ENCODE measurements at places on chromosomes 1 and 21. TPM values are rescaled to one million over a fixed set of nuclear protein-coding genes. Genes with fewer than 3 reads are reported as not detected.
A peak's percentile ranks its signal among the peaks of the same experiment; 100 is the strongest.

Gene PLCH2
- 10.1 TPM for total RNA-seq

Gene RIPK4
- total RNA-seq = 0.49 TPM

Gene PSMD4
- total RNA-seq = 96.7 TPM

Gene MIER1
- total RNA-seq = 55.6 TPM

Gene PODN
- not detected for total RNA-seq

Gene PSRC1
- total RNA-seq = 2.1 TPM

Gene GRIK3
- total RNA-seq = not detected

Gene VPS72
- 63.9 TPM for total RNA-seq

Gene CYP2J2
- total RNA-seq = 1.4 TPM

Gene KCNJ6
- total RNA-seq = not detected

Gene GPR37L1
- not detected for total RNA-seq

Gene SUSD4
- total RNA-seq = 0.15 TPM

DNA sequence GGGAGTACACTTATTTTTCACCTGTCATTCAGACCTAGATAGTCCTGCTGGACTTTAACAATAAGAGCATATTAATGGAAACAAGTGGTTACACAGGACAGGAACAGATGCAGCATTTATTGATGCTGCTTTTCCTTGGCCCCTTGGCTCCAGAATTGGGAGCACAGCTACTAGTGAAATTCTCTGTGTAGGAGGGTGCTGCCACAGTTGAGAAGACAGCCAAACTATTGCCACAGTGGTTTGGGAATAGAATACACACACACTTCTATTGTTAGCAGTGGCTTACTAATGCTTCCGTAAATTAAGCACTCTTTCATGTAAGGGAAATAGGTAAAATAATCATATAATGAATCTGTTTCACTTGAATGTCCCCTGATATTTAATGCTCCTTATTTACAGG lies 105.3 kb upstream of the TENT5C start:
- no peaks in the 10 kb centered on the region for H3K4me1 ChIP-seq
- DNase-seq = no peak
- no peak overlapping the region for H3K27ac ChIP-seq
- no peaks in the 10 kb centered on the region for H3K36me3 ChIP-seq
- no peak overlapping the region for H3K4me3 ChIP-seq

DNA sequence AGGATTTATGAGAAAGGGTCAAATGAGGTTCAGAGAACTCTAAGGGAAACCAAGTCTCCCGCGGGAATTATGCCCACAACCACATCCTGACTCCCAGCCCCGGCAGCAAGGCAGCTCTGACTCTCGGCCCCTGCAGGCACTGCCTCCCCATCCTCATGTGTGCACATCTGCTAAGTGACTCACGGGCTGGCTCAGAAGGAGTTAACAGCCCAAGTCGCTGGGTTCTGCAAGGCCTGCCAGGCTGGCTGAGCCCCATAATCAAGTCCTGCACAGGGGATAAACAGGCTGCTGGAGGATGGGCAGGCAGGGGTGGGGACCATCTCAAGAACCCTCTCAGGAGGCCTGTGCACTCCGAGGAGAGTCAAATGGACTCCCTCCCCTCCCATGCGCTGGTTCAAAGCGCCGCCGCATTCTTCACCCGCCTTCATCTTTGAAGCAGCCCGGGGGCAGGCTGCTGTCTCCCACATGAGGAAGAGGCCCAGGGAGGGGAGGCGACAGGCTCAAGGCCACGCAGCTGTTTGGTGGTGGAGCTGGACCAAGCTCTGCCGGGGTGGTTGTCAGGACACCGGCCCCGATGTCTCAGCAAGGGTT lies 344.3 kb downstream of the MATN1 start:
- H3K4me1 ChIP-seq = no peaks in the 10 kb centered on the region
- no peaks in the 10 kb centered on the region for H3K27me3 ChIP-seq
- H3K4me3 ChIP-seq = no peak overlapping the region
- H3K36me3 ChIP-seq = no peaks in the 10 kb centered on the region
- no peak for DNase-seq

DNA sequence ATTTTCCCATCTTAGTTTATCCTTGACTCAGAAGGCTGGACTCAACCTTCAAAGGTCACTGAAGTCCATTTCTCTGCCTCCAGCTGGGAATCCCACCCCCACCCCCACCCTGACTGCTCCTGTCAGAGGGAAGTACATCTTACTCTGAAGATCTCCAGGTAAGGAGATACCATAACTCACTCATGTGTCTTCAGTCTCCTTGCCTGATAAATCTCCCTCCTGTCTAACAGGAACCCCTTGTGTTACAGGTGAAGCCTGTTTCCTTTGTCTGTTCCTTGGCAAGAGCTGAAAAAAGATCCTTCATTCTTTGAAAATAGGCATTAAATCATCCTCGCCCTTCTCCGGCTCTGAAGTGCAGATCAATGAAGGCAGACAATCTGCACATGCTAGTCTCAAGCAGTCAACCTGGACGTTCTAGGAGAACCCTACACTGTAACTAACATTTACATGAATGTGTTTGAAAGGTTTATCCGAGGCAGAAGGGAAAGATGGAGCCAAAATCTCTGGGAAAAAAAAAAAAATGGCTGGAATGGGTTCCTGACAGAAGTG lies 250.6 kb downstream of the TM2D1 start:
- H3K27me3 ChIP-seq = no peaks in the 10 kb centered on the region
- no peak for DNase-seq
- no peak overlapping the region for H3K27ac ChIP-seq
- H3K4me3 ChIP-seq = no peak overlapping the region

- peaks cover 51% of the 10 kb centered on the region for H3K4me1 ChIP-seq
- H3K27ac ChIP-seq = no peak overlapping the region
- H3K4me3 ChIP-seq = no peak overlapping the region
- no peaks in the 10 kb centered on the region for H3K27me3 ChIP-seq
- DNase-seq = no peak
Observed at GRCh38 chr1:204104331-204105130, 31.6 kb downstream of the SOX13 start.

DNA sequence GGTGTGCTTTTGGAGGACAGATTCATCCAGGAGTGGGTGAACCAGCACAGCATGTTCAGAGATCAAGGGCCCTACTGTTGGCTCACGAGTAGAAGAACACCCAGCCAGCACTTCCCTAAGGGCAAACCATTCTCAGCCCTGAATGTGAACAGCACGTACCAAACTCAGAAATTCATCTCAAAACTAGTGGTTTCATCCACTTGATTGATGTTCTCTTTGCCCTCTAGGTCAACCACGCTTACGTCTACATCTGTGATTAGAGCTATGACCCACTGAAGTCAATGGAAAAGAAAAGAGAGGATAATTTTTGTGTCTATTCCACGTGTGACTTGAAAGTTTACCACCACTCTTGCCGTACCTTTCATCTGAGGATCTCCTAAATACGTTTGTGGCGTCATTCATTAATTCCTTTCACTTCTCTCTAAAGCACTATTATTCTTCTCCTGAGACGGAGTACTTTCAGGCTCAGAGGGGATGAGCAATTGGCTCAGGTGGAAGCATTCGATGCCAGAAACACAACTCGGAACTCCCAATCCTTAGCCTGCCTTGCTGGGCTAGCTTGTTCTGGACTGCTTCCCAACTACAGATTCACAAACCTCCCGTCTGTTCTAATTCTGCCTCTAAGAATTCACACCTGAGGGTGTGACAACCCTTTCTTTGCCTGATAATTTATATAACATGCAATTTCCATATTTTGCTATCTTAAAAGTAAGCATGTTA lies 57.3 kb upstream of the HIVEP3 start:
- no peaks in the 10 kb centered on the region for H3K27me3 ChIP-seq
- no peak overlapping the region for H3K4me3 ChIP-seq
- no peaks in the 10 kb centered on the region for H3K4me1 ChIP-seq

DNA sequence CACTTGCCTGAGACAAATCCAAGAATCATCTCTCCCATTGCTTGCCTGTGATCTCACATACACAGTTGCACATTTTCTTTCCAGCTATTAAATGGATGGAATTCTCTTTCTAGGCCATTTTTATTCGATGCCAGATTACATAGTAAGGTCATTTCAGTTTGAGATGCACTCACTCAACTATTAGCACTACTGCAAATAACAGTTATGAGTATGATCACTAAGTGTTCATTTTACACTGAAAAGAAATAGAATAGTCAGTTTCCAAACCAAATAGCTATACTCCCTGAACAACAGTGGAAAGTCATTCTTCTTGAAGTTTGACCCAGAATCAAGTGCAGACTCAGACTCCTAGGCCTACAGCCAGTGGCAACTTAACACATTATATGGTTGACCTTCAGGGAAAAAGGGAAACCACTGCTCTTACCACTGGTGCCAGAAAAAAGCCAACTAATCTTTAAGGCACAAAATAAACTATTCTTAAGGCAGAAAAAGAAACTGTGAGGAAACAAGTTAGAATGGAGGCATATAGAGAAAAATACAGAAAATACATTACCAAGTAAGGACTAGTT lies 31.5 kb downstream of the WNT2B start:
- DNase-seq = no peak
- H3K4me3 ChIP-seq = no peak overlapping the region
- H3K36me3 ChIP-seq = no peaks in the 10 kb centered on the region

- H3K4me1 ChIP-seq = peaks cover 24% of the 10 kb centered on the region
- H3K4me3 ChIP-seq = peak overlapping the region; percentile 60
- H3K27me3 ChIP-seq = no peaks in the 10 kb centered on the region
- H3K36me3 ChIP-seq = no peaks in the 10 kb centered on the region
- peak overlapping the region; percentile 85 for H3K27ac ChIP-seq
Observed at GRCh38 chr1:19208710-19209438, 1.2 kb downstream of the UBR4 start.

GRCh38 chr1:74571891-74572290 lies 59.5 kb upstream of the LRRC53 start:
- H3K4me3 ChIP-seq = no peak overlapping the region
- no peak overlapping the region for H3K27ac ChIP-seq
- no peaks in the 10 kb centered on the region for H3K36me3 ChIP-seq
- no peaks in the 10 kb centered on the region for H3K4me1 ChIP-seq
- H3K27me3 ChIP-seq = no peaks in the 10 kb centered on the region

- no peaks in the 10 kb centered on the region for H3K36me3 ChIP-seq
- no peaks in the 10 kb centered on the region for H3K4me1 ChIP-seq
- no peak for DNase-seq
- H3K27ac ChIP-seq = no peak overlapping the region
- H3K27me3 ChIP-seq = no peaks in the 10 kb centered on the region
Observed at GRCh38 chr1:176850871-176851270, 313.6 kb downstream of the ASTN1 start.

GRCh38 chr1:153032677-153033308 lies 1.8 kb downstream of the SPRR1B start:
- no peak overlapping the region for H3K4me3 ChIP-seq
- no peaks in the 10 kb centered on the region for H3K27me3 ChIP-seq
- no peaks in the 10 kb centered on the region for H3K36me3 ChIP-seq

DNA sequence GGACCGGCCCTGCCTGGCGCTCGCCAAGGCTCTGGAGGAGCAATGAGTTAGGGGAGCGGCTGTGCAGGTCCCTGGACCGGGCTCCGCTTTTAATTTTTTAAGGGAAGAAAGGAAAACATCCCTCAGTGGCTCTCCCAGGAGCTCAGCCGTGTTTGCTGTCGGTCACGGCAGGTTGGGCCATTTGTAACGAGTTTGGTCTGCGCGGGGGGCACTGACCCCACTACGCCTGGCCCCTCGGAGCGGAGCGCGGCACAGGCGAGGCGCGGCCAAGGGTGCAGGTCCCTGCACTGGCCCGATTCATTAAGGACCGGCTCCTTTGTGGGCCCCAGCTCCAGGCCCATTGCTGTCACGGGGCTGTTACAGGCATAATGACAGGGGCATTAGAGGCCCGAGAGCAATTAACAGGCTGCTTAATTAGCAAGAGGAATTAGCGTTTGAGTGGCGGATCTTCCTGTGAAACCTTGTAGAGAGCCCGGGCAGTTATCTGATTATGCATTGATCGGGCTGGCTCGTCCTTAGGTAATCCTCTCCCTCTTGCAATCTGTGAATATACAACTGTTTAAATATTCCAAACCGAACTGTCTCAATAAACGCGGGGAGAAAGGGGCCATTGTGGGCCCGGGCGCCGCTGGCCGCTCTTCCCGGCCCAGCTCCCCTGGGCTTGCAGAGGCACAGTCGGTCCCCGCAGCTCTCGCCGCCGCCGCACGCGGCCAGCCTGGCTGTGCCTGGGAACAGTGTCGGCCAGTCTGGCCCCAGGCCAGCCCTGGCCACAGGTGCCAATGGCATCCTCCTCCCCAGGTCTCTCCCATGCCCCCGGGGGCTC lies 56.8 kb downstream of the PRDM16 start:
- H3K27ac ChIP-seq = no peak overlapping the region
- no peak for DNase-seq
- no peaks in the 10 kb centered on the region for H3K4me1 ChIP-seq
- no peak overlapping the region for H3K4me3 ChIP-seq
- no peaks in the 10 kb centered on the region for H3K27me3 ChIP-seq

DNA sequence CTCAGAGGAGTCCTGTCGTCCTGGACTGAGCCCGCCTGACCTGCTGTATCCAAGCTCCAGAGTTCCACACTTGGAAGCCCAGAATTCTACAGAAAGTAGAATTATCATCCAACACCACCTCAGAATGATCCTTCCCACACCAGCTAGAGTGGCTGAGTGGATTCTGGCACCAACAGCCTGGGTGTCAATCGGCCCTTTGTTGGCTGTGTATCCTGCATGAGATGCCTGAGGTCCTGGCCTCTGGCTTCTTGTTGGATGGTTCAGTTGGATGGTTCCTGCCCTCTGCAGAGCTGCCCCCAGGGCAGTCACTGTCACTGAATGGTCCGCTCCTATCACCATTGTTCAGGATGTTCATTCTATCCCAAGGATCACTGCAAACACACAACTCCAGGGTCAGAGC lies 49.8 kb downstream of the PGBD5 start:
- no peak overlapping the region for H3K4me3 ChIP-seq
- H3K27me3 ChIP-seq = no peaks in the 10 kb centered on the region
- no peak overlapping the region for H3K27ac ChIP-seq
- no peak for DNase-seq
- H3K36me3 ChIP-seq = no peaks in the 10 kb centered on the region
- no peaks in the 10 kb centered on the region for H3K4me1 ChIP-seq

DNA sequence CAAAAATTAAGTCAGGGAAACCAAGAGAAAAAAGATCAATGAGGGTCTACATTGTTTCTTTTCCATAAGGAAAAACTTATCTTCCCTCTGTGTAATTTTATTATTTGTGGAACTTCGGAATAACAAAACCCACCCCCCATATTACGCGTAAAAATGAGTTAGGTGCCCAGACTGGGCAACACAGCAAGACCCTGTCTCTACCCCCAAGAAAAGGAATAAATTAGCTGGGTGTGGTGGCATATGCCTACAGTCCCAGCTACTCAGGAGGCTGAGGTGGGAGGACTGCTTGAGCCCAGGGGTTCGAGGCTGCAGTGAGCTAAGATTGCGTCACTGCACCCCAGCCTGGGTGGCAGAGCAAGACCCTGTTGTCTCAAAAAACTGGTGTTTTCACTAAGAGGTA lies 20.4 kb downstream of the PSMB4 start:
- no peak for DNase-seq
- H3K27me3 ChIP-seq = no peaks in the 10 kb centered on the region
- H3K4me3 ChIP-seq = no peak overlapping the region
- no peak overlapping the region for H3K27ac ChIP-seq
- no peaks in the 10 kb centered on the region for H3K4me1 ChIP-seq

Measured in naive thymus-derived CD4-positive, alpha-beta T cell (primary cell).